Amniotic epithelial cell (primary cell): ENCODE measurements at places on chromosomes 12 and 14.

GRCh38 chr12:128442096-128442495 lies 175.1 kb downstream of the TMEM132C start:
- no peak for DNase-seq

- no peak for DNase-seq
These were observed 200.6 kb downstream of the ANO4 start for GRCh38 chr12:100995201-100995600.

- no peak for DNase-seq
These were observed 19.3 kb upstream of the NCOR2 start for GRCh38 chr12:124586756-124587155.

DNA sequence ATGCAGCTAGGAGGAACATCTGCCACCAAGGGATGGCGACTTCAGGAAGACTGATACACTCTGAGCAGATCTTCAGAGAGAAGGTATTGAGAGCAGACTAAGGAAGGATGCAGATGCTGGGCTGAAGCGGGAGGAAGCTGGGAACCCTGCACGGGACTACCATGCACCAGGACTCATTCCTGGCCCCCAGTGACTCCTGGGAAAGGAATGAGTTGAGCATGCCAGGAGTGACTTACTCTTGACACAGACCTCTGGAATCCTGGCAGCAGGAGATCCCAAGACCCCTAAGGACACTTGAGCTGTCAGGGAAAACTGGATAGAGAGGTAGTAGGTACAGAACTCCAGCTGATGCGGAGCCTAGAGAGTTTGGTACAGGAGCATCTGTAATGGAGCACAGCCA lies 336.1 kb downstream of the RPS29 start:
- DNase-seq: no peak

GRCh38 chr14:88140874-88141273 lies 135.9 kb downstream of the GPR65 start:
- no peak for DNase-seq

GRCh38 chr14:29649170-29649569 lies 278.5 kb downstream of the PRKD1 start:
- DNase-seq: no peak

DNA sequence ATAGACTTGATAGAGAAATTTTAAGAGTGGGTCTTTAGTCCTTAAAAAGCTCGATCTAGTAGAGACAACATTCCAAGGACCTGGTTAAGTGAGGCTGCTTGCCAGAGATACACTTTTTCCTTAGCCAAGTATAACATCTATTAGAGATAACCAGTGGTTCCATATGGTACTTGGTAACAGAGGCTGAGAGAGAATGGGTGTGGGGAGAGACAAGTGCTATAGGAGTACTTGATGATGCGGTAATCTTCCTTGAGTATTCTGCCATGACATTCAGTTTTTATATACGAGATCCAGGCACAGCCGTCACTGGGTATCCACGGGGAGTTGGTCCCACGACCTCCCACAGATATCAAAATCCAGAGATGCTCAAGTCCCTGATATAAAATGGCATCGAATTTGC lies 77.4 kb upstream of the REP15 start:
- DNase-seq: no peak

- no peak for DNase-seq
These were observed 334.9 kb downstream of the SNAPC1 start for GRCh38 chr14:62097072-62097471.

DNA sequence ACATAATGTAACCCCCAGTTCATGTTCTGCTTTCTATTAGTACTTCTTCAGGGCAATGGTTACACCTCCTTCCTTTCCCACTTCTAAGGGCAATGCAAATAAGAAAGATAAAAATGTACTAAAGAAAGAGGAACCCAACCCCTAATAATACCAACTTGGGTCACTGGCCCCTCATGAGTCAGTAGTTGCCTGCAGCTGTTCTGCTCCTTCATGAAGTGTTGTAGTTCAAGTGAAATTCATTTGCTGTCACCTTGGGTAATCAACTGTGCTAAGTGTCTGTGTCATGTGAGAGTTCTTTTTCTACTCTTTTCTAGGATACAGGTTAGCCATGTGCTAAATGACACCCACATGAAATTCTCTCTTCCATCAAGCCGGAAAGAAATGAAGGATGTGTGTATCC lies 91.8 kb downstream of the PLXNC1 start:
- no peak for DNase-seq

DNA sequence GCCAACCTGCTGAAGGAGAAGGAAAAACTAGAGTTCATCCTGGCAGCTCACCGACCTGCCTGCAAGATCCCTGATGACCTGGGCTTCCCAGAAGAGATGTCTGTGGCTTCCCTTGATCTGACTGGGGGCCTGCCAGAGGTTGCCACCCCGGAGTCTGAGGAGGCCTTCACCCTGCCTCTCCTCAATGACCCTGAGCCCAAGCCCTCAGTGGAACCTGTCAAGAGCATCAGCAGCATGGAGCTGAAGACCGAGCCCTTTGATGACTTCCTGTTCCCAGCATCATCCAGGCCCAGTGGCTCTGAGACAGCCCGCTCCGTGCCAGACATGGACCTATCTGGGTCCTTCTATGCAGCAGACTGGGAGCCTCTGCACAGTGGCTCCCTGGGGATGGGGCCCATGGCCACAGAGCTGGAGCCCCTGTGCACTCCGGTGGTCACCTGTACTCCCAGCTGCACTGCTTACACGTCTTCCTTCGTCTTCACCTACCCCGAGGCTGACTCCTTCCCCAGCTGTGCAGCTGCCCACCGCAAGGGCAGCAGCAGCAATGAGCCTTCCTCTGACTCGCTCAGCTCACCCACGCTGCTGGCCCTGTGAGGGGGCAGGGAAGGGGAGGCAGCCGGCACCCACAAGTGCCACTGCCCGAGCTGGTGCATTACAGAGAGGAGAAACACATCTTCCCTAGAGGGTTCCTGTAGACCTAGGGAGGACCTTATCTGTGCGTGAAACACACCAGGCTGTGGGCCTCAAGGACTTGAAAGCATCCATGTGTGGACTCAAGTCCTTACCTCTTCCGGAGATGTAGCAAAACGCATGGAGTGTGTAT lies 2.4 kb downstream of the FOS start:
- no peak for DNase-seq

DNA sequence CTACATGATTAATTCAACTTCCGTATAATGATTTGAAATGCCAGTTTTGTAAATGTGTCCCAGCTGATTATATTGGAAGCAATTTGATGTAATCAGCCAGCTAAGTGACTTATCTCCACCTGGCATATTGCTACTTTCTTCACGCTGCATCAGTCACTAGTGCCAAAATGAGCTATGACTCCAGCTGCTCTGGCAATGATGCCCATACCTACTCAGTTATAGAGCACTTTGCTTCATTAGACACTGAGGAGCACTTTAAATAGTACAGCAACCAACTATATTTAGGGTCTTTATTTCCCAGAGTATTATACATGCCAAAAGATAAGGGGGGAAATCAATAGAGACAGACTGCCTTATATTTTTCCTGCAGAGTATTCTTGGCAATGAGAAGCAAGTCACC lies 67.9 kb upstream of the LIN7A start:
- no peak for DNase-seq

GRCh38 chr12:16972923-16973770 lies 367.2 kb upstream of the LMO3 start:
- DNase-seq: no peak

- no peak for DNase-seq
These were observed 223.4 kb downstream of the GLT1D1 start for GRCh38 chr12:129076441-129077320.

- no peak for DNase-seq
These were observed 107.6 kb upstream of the EGLN3 start for GRCh38 chr14:34058510-34058909.

DNA sequence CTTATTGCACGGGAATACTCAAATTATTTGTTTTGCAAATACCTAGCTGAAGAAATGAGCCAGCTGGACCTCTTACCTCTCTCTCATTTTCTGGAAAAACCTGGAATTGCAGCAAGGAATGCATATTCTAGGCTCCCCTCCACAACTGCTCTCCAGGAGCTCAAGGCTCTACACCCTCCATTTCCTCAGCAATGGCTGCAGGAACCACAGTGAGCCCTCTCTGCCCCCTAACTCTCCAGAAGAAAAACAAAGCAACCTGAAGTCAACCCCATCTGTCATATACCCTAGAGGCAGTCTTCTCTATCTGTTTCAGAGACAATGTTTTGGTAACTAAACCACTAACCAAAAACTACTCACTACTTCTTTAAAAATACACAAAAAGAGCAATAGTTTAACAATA lies 221.6 kb downstream of the SLC25A21 start:
- DNase-seq: no peak

DNA sequence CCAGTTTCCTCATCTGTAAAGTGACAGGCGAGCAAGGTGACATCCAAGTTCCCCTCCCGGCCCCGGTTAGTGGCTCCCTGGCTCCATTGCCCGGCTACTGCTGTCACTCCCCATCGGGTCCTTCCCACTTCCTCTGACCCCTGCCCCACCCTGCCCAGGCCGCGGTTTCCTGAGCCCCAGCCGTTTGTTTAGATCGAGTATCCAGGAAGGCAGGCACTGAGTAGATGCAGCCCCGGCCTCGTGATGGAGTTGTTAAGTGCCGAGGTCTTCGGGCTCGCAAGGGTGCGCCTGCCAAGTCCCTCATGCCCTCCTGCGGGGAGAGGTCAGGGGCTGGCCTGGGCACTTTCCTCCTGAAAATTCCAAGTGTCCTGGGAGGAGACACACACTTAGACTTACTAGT lies 55.4 kb downstream of the TEAD4 start:
- DNase-seq: no peak

- DNase-seq: no peak
These were observed 277.4 kb downstream of the BCL11B start for GRCh38 chr14:98994561-98994960.

DNA sequence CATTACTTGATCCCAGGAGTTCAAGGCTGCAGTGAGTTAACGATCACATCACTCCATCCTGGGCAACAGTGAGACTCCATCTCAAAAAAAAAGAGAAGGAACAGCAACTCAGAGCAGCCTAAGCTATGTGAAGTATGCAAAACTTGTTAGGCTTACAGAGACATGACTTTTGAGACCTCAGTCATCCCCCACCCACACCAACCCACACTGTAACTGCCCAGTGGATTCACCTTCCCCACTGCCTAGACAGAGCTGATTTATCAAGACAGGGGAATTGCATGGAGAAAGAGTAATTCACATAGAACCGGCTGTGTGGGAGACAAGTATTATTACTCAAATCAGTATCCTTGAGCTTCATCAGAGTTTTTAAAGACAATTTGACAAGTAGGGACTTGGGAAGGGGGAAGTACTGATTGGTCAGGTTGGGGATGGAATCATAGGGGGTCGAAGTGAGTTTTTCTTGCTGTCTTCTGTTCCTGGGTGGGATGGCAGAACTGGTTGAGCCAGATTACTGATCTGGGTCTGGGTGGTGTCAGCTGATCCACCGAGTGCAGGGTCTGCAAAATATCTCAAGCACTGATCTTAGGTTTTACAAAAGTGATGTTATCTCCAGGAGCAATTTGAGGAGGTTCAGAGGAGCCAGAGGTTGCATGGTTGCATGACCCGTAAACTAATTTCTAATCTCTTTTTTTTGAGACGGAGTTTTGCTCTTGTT lies 6.2 kb upstream of the WDR89 start:
- peak; percentile 52 for DNase-seq

DNA sequence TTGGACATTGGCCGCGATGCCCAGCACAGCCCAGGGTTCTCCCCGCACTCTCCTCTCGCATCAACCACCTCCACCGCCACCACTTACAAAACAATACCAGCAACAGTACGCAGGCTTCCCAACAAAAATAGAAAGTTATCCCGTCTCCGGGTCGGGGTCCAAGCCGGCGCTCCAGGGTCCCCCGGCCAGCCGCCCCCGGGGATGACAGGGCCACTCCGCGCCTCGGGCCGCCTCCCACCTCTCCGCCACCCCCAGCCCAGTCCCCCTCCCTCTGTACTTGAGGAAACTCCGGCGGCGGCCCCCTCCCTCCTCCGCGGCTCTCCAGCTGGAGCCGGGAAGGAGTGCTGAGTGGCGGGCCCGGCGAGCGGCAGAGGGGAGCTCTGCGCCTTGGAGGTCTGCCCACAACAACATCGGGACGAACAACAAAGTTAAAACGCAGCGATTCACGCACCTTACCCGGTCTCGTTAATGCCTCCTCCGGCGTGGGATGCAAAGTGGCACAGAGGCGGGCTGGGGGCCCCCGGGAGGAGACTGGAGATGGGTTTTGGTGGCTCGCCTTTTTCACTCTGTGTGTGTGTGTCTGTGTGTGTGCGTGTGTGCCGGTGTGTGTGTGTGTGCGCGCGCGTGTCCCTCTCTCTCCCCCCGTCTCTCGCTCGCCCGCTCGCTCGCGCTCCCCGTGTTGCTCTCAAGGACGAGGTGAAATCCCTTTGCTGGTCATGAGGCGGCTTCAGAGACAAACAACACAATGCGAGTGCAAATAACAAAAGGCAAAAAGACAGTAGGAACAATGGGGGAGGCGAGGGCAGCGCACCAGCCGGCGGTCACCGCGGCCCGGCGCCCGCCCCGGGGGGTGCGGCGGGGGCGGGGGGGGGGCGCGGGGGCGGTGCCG lies 386.8 kb downstream of the BCAT1 start:
- DNase-seq: peak; percentile 63
